Right lobe of liver (tissue), 6 donors: ENCODE measurements at places on chromosomes 2 and 18. TPM values are rescaled to one million over a fixed set of nuclear protein-coding genes. Genes with fewer than 3 reads are reported as not detected.

- no peak for DNase-seq
Observed at GRCh38 chr2:229884775-229885699, 36.8 kb downstream of the TRIP12 start.

GRCh38 chr2:175207741-175208438 lies 26.4 kb upstream of the ATP5MC3 start:
- DNase-seq, result peak; percentile 49

DNA sequence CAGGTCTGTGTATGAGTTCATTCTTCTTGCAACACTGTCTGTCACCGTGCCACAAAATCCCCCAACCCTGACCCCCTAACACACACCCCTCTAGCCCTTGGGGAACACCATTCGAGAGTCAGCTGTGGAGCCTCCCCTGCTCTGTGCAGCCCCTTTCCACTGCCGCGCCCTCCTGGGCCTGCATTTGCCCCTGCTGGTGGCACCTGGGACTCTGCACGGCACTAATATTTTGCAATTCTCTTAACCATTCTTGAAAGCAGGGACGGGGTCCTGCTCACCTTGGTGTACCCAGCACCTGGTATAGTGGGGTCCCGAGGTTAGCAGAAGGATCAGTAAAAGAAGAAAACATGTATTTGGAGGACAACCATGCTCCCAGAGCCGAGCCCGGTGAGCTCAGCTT lies 124.0 kb downstream of the HDAC4 start:
- no peak for DNase-seq

- peak; percentile 69 for DNase-seq
Observed at GRCh38 chr2:227472265-227473121, 537 bp downstream of the AGFG1 start.

GRCh38 chr18:48565105-48565504 lies 26.3 kb downstream of the CTIF start:
- no peak for DNase-seq

- DNase-seq, result no peak
Observed at GRCh38 chr2:30193104-30193681, 38.1 kb upstream of the LBH start.

GRCh38 chr2:223169830-223170605 lies 118.0 kb downstream of the KCNE4 start:
- no peak for DNase-seq

DNA sequence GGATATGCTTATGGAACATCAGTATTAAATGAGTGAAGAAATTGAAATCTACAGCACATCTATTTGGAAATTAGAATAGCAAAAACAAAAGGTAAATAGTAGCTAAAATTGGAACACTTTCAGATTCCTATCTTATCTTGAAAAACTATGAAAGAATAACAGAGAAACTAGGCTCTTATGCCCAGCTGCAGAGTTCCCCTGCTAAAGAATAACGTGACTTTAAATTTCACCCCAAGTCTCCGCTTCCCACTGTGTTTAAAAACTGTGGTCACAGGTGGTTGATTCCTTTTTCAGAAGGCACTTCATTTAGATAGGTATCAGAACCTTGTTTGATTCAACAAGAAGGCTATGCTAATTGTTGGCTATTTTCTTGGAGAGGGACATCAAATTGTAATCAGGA lies 30.1 kb downstream of the ARHGAP28 start:
- no peak for DNase-seq

- DNase-seq, result no peak
Observed at GRCh38 chr2:122139739-122140420, 384.4 kb downstream of the TSN start.

GRCh38 chr2:129757915-129758783 lies 221.3 kb upstream of the RAB6C start:
- no peak for DNase-seq

DNA sequence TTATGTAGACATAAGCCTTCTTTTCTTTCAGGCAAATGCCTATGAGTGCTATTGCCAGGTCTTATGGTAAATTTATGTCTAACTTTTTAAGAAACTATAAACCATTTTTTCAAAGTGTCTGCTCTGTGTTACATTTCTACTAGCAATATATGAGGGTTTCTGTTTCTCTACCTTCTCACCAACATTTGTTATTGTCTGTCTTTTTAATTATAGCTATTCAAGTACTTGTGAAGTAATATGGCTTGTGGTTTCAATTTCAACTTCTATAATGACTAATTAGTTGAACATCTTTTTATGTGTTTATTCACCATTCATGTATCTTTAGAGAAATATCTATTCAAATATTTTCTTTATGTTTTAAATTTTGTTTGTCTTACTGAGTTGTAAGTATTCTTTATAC lies 213.1 kb upstream of the MC4R start:
- DNase-seq, result no peak

GRCh38 chr2:36371928-36372391 lies 16.4 kb downstream of the CRIM1 start:
- DNase-seq, result no peak

DNA sequence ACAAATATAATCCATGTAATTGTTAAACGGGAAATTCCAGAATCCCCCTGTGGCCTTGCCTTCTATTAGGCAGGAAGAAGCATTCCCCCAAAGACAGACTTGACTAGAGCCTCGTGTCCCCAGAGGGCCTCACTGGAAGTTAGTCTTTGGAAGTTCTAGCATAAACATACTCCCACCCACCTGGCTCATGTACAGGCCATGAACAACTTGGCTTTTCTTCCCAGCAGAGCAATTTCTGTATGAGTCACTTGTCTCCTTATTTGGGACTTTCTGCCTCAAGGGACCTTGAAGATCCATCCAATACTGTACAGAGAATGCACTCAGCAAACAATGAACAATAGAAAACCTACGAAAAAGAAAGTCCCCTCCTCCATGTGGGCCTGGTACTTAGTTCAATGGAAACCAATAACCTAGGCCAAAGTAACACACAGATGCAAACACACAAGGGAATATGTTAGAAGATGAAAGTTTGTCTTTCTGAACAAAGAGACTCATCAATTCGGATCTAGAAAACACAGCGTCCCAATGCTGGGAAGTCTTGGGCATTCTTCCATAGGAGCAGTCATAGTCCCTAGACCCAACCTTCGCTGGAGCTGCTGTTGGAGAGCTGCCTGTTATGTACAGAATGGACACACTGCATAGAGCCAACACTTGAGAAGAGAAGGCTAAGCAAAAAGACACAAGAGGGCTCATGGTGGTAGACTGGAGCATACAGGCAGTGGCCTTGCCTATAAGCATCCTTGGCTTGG lies 303.5 kb downstream of the HRH4 start:
- DNase-seq, result no peak

- no peak for DNase-seq
Observed at GRCh38 chr2:29580223-29580622, 341.2 kb downstream of the ALK start.

DNA sequence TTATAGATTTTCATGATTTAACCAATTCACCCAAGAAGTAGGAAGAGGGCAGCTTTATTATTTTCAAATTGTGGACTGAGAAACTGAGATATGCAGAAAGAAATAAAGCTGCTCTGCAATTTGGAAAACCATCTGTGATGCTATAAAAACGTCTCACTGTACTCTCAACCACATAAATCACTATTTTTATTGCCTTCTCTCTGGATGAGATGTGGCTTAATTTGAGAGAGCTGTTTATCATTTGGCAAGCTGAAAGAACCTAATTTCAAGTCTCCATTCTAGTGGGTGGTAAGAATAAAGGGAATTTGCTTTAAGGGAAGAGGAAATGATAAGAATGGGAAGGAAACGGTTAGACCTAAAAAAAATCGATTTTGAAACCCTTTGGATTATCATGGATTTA lies 49.9 kb upstream of the CYP1B1 start:
- no peak for DNase-seq

DNA sequence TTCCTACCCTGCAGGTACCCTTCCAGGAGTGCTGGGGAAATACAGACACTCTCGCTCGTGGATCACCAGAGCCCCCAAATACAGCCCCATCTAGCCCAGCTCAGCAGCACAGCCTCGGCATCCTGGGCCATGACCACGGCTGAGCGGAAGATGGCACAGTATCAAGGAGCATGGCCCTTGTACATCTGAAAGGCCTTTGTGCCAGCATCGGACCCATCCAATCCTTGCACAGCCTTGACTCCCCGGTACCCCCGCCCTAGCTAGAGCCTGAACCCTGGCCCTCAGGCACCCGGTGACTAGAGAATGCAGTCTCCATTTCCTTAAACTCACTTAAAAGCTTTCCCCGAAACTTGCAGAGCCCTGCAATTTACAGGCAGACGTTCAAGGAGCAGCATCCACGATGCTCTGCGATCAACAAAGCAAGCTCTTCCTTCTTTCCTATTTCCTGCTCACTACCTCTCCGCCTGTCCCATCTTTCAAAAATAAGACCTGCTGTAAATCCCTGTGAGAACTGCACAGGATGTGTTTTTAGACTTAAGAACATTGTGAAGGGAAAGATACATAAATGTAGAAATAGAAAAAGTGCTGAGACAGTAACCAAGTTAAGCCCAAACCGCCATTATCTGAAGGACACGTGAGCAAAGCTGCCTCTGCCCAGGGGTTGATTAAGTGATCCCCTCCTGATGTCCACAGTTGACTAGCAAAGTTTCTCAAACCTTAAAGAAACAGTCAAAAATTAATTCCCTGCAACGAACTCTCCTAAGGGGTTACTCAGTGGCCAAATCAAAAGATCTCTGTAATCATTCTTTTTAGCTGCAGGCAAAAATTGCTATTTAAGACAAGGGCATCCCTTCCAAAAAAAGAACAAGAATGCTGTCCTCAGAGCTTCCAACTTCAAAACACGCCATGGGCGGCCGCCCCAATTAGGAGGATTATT lies 48.5 kb downstream of the ZNF516 start:
- no peak for DNase-seq

GRCh38 chr2:218856167-218856895 lies 3.3 kb upstream of the WNT6 start:
- DNase-seq, result no peak

ATP6V1B1 gene
- total RNA-seq, result not detected

ACTG2 gene
- 1.0 TPM for total RNA-seq

EPHA4 gene
- 0.61 TPM for total RNA-seq

RAB27B gene
- total RNA-seq, result 0.98 TPM

SLC30A3 gene
- not detected for total RNA-seq

PAIP2B gene
- total RNA-seq, result 10.3 TPM

SNORC gene
- total RNA-seq, result 13.9 TPM

PCARE gene
- total RNA-seq, result not detected

MGAT4A gene
- total RNA-seq, result 16.0 TPM

DAPL1 gene
- not detected for total RNA-seq

HYCC2 gene
- total RNA-seq, result 14.0 TPM

TEX44 gene
- total RNA-seq, result not detected

TUBA3E gene
- not detected for total RNA-seq

IMMT gene
- 53.0 TPM for total RNA-seq

SP100 gene
- total RNA-seq, result 52.1 TPM

SPEG gene
- total RNA-seq, result 0.66 TPM
